Small intestine (tissue), 16 donors: ENCODE measurements at places on chromosomes 6 and 20.
A peak's percentile ranks its signal among the peaks of the same experiment; 100 is the strongest.

DNA sequence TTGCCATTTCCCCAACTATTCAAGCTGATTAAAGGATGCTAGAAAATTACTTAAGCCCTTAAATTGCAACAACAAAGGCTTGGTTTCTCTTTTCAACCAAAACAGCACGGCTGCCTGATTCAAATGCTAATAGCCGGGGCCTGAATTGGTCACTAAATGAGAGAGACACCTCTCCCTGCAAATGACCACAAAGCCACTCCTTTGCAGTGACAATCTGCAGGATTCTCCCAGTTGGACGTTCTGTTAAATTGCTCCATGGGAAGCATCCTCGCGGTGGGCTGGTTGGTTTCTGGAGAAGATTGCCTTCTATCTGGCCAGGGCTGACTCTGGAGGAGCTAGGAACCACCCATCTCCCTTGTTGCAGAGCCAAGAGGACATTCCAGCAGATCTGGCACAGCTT lies 29.7 kb upstream of the TBXT start:
- no peak for DNase-seq

DNA sequence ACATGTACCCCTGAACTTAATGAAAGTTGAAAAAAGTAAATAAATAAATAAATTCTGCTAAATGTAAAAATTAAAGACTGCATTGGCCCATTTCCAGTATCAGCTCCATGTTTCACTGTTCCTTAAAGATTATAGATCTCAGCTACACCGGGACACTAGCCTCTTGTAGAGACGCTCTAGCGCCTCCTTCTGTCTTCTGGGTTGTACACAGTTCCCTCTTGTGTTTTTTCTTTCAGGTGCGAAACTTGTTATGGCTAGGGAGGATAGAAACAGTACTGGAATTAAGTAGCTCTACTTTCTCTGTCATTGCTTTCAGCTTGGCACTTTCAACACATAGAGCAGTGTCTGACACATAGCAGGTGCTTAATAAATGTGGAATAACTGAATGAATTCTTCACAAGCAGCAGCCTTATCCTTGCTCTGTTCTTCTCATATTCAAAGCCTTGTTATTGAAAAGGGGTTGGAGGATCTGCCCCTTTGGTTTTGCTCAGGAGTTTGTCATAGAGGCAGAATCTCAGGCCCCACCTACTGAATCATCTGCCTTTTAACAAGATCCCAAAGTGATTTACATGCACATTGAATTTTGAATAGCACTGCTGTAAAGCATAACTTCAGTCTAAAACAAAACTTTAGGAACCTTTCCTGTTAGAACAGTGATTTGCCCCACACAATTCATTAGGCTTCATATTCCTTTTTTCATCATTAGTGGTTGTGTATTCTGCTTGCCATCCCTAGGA lies 92.3 kb downstream of the FIG4 start:
- DNase-seq: no peak

DNA sequence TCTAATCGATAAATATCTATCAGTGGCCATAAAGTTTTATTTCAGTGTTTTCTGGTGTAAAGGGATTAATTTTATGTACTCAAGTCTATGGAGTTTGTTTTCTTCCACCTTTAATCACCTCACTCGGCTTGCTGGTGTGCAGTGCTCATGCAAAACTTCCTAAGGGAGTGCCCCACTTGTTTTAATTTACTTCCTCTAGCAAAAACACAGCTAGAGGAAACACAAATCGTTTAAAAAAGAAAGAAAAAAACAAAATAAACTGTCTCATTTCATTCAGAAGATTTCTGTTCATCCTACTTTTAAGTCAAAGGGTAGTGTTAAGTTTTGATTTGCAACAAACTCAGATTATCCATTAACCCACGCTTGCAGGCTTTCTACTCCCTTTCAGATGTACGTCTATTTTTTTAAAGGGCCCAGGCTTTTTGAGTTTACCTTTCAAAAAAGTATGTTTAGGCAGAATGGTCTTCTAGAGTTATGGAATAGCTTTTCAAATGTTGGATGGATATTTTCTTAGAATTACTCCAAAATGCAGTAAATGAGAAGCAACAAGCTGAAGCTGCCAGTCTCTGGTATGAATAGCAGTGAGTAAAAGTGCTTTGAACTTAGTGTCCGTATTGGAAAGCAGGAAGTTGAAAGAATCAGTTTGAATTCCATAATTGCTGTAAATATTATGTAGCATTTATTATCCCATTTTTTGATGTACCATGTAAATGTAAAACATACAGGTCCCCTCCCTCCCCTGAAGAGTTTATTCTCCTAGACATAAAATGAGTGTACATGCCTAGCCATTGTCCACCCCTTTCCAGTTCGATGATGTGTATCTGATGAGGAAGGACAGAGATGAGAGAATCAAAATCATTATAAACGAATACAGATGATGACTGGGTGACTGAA lies 113.3 kb downstream of the SLC16A10 start:
- peak; percentile 67 for DNase-seq

DNA sequence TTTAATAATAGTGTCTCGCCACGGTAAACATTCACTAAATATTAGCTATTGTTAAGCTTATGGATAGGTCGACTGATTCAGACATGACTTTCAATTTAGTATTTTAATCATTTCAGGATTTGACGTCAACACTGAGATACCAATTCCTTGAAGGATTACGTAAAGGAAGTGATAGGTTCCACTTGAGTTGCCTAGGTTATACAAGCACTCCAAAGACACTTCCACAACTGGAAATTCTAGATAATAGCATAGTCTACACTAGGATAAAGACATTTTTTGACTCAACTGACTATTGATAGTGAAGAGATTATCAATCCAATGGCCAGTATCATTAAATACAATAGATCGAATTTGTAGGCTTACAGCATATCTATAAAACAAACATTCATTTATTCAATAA lies 63.9 kb upstream of the NHSL1 start:
- DNase-seq: no peak

DNA sequence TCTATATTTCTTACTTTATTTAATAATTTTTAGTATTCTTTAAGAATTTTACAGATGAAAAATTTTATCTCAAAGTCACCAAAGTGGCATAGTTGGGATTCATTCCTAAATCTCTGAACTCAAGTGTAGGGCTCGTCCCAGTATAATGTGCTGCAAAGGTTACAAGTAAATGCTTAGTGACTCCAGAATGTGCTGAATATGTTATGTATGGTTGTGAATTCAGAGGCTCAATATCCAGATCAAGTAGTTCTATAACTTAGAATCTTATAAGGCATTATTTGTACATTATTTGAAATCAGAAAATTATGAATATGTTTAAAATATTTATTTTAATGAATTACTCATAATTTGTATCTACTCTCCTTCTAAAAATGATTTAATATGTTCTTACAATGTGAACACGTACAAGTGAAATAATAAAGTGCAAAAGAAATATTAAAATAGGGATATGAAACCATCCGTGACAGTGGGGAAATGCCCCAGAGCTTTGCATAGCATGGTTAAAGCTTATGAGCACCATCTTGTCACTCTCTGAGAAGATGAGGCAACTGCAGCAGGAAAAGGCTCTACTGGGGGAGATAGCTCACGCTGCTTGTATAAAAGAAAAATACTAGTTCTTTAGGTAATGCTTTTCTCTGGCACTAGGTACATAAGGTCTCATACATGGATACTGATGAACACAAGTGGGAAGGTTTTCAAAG lies 259.0 kb downstream of the FOXC1 start:
- no peak for DNase-seq

DNA sequence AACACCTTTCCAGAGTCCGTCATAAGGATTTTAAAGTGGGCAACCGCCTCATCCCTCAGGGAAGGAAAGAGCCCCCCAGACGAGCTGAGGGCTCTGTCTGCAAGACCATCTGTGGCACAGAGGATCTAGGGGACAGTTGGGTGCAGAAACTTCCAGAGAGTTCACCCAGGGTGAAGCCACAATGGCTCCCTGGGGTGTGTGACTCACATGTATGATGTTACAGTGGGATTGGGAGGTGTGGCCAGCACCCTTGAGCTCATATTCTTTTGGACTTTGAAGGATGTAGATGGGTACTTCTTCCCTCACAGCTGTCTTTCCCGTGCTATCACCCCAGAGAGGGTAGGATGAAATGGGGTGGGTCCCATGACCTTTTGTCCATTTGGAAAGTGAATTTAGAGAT lies 95.5 kb downstream of the NCR2 start:
- no peak for DNase-seq

- no peak for DNase-seq
Observed at GRCh38 chr20:46463852-46464251, 49.5 kb downstream of the ZNF334 start.

DNA sequence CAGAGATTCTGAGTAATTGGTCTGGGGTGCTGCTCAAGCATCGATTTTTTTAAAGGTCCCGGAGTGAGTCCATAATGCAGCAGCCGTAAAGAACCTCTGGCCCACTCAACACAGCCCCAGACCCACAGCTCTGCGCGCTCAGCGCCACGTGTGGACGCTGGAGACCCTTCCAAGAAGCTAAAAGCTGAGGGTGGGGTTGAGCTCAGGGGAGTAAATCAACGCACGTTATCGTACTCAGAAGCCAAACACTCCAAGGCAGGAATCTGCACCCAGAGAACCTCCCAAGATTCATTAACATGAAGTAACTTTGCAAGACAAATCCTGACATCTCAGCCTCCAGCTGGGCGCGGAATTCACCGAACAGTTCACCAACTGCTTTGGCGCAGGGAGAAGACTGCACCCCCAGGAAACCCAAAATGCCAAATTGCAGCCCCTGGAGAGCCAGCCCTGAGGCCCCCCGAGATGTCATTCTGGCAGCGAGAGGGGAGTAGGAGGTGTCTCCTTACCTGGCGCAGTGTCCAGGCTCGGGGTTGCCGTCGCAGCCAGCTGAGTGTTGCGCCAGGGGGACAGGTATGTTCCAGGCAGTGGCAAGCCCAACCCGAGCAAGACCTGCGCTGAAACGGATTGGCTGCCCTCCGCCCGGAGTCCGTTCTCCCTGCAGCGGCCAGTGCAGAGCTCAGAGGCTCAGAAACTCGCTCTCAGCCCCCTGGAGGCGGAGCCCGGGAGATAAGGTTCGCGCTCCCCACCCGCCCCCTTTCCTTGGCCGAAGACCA lies at the start of gene COL21A1:
Gene COL21A1 (minus strand): TSS at position 700 of the 773 bp plus-strand sequence. CDS start 64,962 bp downstream, outside the sequence.
- no peak for DNase-seq

DNA sequence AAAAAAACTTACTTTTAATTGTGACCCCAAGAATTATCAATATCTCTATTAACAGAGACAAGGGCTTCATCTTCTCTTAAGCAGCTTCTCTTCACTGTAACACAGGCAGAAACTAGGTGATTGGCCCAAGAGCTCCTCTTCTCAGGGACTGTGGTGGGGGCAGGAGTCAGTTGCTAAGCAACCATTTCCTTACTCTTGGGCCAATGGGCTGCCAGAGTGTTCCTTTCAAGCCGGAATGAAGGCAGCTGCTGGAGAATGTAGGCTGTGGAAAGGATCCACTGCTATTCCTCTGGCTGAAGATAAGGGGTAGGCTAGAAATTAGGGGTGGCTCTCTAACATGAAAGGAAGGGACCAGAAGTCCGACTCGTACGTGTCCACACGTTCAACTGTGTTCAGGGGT lies at the start of gene SEL1L2:
Gene SEL1L2 (minus strand): TSS at position 150 of the 400 bp plus-strand sequence. CDS start 80 bp downstream, at position 70.
- DNase-seq: no peak

DNA sequence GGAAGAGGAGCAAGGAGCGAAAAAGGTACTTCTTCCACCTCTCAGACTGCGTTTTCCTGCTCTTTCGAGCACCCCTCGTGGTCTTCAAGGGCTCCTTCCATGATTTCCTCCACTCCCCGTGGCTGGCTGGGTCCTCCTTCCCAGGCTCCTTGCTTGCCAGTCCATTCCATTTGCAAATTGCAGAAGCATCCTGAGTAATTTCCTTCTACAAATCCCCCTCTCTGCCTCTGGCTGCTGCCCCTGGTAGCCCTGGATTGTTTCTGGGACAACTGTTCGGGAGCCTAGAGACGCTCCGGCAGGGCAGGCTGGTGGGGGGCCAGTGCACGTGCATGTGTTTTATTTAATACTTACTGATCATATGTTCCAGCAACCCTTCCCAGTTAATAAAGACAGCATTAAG lies 173.1 kb downstream of the ZMYND8 start:
- DNase-seq: no peak

GRCh38 chr6:37480951-37481534 lies 18.6 kb downstream of the CCDC167 start:
- no peak for DNase-seq

DNA sequence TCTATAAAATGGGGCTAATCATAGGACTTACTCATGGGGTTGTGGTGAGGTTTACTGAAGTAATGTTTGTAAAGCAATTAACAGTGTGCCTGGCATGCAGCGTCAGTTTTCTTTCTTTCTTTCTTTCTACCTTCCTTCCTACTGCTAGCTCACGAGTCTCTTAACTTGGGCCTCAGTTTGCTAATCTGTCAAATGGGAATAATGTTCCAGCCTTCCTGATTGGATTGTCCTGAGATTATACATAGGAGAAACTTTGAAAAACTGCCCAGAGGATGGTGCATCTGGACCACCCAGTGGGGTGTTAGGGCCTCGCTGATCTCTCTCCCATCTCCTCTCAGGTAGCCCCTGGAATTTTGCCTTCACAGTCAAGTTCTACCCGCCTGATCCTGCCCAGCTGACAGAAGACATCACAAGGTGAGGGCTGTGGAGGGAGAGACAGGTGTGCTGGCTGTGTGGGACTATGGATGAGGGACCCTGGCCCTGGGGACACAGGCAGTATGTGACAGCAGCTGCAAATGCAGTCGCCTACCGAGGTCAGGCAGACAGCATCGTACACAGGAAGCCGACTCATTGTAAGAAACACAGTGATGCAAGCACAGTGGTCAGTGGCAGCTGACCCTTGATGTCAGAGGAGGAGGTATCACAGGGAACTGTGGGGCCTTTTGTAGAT lies 27.5 kb downstream of the EPB41L1 start:
- no peak for DNase-seq

- no peak for DNase-seq
Observed at GRCh38 chr6:164478426-164478825, 831.0 kb downstream of the C6orf118 start.

DNA sequence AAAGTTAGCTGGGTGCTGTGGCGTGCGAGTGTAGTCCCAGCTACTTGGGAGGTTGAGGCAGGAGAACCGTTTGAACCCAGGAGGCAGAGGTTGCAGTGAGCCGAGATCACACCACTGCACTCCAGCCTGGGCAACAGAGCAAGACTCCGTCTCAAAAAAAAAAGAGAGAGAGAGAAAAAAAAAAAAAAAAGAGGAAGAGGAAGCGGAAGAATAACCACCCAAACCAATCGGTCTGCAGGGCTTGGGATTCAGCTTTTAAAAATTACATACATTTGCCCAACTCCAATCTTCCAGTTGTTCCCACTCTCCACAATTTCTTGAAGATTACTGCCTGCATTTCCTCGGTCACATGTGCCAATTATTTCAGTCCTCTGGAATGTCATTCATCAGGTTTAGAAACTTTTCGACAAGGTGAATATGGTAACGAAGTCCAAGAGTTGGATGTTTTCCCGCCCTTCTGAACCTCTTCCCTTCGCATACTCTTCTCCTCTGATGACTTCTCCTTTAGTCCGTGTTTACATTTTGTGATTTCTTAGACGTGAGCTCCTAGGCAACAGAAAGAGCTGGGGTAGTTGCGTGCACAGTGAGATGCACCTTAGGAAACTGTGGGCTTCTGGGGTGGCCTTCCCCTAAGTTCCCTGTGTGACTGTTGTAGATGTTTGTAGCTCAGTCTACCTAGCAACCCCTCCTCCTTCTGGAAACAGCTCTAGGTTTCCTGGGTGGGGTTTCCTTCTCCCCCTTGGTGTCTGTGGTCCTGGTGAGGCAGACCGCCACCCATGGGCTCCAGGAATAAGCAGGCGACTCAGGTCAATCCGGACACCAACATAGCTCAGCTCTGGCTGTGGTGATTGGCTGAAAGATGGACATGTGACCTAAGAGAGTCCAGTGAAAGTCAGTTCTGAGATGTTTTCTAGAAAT lies 63.0 kb upstream of the NCOA3 start:
- peak; percentile 5 for DNase-seq

- DNase-seq: no peak
Observed at GRCh38 chr6:146337376-146337775, 206.3 kb upstream of the RAB32 start.
